Choroid plexus epithelial cell (primary cell): ENCODE measurements at places on chromosomes 4 and X.

DNA sequence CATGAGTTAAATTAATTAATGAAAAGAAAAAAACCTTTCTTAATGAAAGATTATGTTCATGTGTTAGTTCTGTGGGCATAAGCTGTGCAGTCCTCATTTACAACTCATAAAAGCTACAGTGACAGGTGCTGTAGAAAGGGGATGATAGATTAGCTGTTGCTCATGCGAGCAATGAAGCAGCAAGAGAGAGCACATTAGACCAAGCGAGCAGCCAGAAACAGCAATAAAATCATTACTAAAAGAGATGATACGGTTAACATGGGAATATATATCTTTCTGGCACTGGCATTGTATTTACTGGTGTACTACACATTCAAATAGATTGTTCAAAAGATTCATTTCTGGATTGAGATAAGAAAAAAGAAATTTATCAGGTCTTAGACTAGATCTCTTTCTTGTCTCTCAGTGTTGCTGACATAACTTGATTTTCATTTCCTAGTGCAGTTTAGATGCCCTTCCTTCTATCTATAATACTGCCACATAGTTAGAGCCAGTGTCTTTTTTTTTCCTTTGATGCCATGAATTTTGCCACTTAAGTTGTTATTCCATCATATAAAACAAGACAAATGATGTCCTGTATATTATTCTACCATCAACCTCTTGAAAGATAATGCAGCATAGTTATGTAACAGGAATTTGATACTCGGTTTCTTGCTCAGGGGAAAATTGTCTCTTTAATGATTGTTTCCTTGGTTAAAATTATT, 164.6 kb downstream of the BANK1 start:
- no peak for DNase-seq

DNA sequence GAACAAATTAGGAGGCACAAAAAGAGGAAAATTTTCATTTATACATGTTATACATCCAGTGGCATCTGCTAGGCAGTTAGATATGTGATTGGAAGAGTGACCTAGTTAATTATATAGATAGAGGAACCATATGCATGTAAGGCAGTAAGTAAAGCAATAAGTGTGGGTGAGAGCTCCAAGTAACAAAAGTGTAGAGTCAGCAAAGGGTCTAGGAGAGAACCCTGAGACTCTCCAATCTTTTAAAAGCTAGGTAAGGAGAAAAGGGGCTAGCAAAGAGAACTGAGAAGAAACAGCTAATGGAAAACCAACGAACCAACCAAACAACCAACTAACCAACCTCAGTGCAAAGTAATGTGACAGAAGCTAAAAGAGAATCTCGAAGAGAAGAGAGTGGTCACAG, 3.8 kb upstream of the CFAP299 start:
- no peak for DNase-seq

DNA sequence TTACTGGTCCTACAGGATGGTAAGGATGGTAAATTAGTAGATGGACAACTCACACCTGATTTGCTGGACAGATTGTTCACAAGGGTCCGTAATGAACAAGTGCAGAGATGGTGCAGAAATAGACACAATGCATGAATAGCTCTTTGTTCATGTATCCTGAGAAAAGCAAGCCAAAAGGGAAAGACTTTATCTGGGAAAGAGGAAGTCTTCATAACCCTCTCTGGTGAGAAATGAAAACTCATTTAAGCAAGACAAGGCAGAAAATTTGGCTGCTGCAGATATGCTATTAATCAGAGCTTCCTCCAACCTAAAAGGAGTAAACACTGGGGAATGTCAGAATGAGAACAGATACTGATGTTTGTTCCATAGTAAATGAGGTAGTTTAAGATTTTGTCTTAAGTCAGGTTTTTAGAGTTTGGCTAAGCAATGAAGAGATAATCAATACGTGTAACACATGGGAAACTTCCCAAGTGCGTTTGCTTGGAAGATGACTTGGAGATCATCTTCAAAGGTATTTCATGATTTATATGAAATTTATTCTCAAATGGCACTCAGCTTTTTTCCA, 152.4 kb upstream of the BMPR1B start:
- DNase-seq = no peak

DNA sequence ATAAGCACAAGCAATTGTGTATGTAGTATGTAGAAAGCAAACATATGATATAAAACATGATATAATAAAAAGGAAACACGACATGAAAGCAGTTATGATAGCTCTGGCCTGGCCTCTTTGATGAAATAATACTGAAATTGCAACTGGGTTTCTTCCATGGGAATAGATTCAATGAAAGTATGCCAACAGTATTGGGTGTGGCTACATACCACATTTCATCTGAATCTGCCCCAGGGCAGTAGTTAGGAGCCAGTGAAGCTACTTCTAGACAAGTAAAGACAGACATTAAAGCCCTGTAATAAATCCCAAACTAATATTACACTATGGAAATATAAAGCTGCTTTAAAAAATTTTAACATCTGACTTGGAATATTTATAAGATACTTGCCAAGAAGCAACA, 207.3 kb downstream of the FBXW7 start:
- DNase-seq = no peak

DNA sequence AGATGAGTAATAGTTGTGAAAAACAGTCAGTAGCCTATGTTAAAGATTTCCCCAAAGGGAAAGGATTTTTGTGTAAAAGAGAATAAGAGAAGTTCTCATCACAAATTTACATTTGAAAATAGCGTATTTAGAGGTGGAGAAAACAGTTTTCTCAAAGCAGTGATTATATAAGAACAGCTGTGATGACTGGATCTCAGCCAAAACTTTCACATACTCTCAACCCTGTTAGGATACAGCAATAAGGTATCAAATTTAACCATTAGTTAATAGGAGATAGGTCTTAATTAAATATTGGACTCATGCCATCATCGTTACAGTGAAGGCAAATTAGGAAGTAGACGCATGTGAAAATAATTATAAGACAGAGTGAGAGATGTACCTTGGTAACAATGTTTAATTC, 622.7 kb downstream of the PCDH18 start:
- DNase-seq = peak; percentile 10

- DNase-seq = peak; percentile 50
Observed at GRCh38 chr4:134337574-134337973, 136.0 kb upstream of the PABPC4L start.

GRCh38 chrX:39212456-39212855, 411.2 kb downstream of the MID1IP1 start:
- no peak for DNase-seq

DNA sequence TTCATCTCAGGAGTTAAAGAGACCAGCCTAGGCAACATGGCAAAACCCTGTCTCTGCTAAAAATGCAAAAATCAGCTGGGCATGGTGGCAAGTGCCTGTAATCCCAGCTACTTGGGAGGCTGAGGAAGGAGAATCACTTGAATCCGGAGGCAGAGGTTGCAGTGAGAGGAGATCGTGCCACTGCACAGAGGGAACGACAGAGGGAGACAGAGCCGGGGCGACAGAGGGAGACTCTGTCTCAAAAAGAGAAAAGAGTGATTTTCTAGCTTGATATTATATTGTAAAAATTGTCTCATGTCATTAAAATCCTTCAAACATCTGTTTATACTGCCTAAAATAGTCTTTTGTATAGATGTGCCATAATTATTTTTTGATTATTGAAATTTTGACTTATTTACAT, 225.4 kb upstream of the AGA start:
- no peak for DNase-seq

- no peak for DNase-seq
Observed at GRCh38 chr4:156201050-156201449, 247.4 kb upstream of the CTSO start.

- DNase-seq = no peak
Observed at GRCh38 chrX:69097451-69098236, 67.6 kb downstream of the PJA1 start.

DNA sequence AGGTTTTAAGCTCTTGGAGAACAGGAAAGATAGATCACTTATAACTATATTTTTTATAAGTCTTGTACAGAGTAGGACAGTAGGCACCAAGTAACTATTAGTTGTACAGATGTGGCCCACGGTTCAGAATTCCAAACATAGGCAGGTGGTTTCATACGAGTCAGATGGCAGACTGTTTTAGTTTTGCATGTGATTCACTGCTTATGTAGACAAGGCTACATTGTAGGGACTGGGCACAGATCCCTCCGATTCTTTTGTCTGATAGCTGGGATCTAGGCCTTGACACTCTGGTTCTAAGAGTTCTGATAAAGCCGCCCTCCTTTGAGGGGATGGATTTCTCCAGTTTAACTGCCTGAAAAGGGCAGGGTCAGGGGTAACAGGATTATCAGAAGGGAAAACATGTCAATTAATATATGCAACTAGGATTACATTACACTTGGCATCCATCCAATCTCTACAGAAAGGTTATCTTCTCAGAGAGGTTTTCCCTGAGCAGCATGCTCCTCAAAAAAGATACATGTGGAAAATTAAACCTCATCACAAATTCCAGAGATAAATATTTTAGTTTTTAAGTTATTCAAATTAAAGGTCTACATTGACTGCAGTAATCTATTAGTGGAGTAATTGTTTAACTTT, 87.8 kb downstream of the SPRY1 start:
- no peak for DNase-seq

DNA sequence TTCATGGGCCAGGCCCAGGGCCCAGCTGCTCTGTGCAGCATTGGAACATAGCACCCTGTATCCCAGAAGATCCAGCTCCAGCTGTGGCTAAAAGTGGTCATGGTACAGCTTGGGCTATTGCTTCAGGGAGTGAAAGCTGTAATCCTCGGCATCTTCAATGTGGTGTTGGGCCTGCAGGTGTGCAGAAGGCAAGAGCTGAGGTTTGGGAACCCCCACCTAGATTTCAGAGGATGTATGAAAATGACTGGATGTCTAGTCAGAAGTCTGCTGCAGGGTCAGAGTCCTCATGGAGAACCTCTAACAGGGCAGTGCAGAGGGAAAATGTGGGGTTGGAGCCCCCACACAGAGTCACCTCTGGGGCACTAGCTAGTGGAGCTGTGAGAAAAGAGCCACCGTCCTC, 341.7 kb downstream of the PPP3CA start:
- no peak for DNase-seq

GRCh38 chr4:154560824-154561231, 2.0 kb upstream of the FGB start:
- peak; percentile 88 for DNase-seq

DNA sequence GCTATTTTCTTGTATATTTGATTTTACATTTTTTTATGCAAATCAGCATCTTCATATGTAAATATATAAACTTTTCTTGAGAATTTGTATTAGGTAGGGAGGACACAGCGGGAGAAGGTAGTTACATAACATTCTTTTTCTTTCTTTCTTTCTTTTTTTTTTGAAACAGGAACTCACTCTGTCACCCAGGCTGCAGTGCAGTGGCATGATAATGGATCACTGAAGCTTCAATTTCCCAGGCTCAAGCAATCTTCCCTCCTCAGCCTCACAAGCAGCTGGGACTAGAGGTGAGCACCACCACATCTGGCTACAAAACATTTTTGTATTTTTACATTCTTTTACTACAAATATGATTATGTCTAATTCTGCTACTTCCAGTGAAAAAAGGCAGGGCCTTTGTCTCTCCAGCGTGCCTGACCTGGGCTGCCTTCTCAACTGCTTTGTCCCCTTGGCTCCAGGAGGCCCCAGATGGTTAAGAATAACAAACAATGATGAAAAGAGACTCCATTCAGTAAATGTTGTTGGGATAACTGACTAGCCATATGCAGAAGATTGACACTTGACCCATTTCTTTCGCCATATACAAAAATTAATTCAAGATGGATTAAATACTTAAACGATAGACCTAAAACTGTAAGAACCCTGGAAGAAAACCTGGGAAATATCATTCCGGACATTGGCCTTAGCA, 46.5 kb upstream of the FAT4 start:
- peak; percentile 21 for DNase-seq
